ENCODE measurements at places on chromosomes 4 and X. TPM values are rescaled to one million over a fixed set of nuclear protein-coding genes. Genes with fewer than 3 reads are reported as not detected.

The DUSP9 gene
- 2.9 TPM for total RNA-seq

The ZAR1 gene
- total RNA-seq = 0.41 TPM

The AMER1 gene
- total RNA-seq = 7.7 TPM

The VCX2 gene
- not detected for total RNA-seq

The CXCL8 gene
- 0.41 TPM for total RNA-seq

All from frontal cortex (tissue), 4 donors.